ENCODE measurements at places on chromosomes 4 and X.

DNA sequence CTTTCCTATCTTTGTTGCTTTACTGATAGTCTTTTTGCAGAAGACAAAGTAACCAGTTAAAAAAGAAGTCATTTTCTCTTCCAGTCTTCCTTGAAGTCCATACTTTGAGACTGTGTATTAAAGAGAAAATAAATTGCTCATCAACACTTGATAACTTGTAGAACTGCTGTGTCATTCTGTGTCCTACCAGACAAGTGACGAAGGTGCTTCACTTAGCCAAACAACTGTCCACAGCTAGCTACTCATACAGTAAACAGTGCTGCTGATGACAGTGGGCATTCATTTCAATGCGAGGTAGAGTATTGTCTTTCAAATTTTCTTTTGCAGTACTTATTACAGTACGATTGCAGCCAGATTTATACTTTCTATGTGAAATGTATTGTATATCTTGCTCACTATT is 11.5 kb downstream of the COL25A1 start:
- no peak for DNase-seq

DNA sequence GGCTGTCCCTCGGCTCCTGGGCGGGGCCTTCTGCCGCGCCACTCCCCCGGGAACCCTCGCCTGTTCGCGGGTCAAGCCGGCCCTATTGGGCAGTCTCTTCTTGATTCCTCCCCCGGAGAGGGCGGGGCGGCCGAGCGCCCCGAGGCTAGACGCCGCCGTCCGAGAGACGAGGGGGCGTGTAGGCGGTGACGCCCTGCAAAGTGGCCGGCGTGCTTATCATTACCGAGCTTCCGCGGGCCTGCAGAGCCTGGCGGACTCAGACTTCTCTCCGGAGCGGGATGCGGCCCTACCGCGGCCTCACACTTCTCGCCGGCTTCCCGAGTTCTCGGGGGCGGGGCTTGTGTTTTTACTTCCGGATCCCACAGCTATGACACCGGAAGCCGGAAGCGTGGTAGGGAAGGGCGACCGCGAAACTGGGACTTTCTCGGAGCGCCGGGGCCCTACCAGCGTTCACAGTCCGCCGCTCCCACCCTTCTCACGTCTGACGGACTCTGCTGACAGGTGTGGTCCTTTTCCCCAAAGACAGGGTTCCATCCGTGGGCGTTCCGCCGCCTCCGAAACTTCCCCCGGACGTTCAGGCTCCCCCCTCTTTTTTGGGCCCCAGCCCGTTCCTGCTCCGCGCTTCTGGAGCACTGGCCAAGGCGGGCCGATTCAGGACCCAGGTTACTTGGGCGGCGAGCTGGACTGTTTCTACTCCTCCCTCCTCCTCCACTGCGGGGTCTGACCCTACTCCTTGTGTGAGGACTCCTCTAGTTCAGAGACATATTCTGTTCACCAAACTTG is at the start of gene IKBKG:
Gene IKBKG, plus strand, starts transcription at position 376 of the 783 bp plus-strand sequence. CDS start 4,383 bp downstream, outside the sequence.
- DNase-seq = peak; percentile 64

DNA sequence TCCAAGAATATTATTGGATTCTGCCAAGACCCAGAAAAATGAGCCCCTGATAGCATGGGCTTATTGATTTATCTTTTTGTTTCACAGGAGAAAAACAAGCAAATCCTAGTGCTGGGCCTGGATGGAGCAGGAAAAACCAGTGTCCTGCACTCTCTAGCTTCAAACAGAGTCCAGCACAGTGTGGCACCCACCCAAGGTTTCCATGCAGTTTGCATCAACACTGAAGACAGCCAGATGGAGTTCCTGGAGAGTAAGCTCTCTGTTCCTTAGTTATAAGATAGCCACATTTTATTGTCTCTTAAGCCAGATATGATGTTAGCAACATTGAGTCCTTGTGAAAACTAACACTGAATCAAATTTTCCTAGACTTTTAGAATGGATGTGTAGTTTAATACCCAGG is 5.5 kb downstream of the ARL9 start:
- DNase-seq = no peak

DNA sequence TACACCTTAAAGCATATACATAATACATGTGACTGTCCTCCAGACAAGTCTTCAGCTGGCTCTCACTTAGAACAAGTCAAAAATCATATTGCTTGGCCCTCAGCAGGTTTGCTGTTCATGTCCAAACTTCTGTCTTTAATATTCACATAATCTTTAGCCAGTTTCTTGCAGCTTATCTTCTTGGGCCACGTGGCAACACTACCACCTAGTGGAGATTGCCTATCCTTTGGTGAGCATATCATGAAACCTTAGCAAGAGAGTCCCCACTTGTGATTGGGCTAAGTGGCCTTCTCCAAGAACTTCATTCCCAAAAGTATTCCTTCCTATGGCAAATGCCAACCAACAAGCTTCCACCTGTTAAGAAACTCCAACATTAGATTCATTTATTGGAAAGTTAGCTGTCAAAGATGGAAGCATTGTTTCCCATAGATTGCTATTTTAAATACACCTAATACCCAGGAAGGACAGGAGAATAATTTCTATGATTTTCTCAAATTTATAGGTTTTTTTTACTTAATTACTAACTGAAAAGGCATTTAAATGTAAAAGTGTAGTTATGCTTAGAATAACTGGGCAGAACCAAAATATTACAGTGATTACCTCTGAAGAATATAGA is 231.9 kb upstream of the INTU start:
- no peak for DNase-seq

DNA sequence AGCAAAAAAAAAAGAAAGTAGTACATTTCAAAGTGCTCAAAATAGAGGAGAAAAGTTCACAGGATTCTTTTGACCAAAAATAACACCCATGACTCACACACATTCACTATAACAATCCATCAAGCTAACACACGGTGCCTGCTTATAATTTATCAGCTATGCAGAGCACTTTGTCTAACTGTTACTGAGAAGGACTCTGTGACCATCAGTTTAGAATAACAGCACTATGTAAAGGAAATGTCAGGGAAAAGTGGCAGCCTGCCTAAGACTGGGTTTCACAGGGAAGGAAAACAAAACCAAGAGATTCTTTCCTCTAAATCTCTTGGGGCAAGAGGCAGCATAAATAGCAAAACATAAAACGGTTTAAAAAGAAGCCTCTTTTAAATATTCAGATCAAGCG is 54.8 kb downstream of the CCDC149 start:
- no peak for DNase-seq

DNA sequence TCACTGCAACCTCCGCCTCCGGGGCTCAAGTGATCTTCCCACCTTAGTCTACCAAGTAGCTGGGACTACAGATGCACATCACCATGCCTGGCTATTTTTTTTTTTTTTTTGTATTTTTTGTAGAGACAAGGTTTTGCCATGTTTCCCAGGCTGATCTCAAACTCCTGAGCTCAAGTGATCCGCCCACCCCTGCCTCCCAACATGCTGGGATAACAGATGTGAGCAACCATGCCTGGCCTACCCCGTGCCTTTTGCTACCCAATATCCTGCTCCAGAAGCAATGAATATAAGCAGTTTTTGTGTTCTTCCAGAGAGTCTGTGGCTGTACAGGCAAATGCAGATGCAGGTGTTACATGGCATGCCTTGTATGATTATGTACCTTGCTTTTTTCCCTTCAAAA is 50.5 kb downstream of the TBC1D14 start:
- no peak for DNase-seq

DNA sequence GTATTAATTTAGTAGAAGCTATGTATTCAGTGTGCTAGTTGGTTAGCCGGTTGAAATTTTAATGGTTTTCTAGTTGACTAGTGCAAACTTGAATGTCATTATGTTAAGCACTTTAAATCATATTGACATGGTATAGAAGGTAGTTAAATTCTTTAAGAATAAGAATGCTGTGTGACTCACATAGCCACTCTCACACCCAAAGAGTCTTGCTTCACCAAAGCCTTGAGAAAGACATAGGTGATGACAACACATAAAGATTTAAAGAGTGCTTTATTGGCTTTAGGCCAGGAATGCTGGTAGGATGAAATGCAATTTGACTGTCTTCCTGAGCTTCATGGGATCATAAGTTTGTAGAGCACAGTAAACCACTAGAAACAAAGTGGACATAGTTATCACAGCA is 85.3 kb downstream of the DCAF8L2 start:
- DNase-seq = no peak

GRCh38 chr4:7650606-7651385 is 216.1 kb upstream of the PSAPL1 start:
- DNase-seq = no peak

DNA sequence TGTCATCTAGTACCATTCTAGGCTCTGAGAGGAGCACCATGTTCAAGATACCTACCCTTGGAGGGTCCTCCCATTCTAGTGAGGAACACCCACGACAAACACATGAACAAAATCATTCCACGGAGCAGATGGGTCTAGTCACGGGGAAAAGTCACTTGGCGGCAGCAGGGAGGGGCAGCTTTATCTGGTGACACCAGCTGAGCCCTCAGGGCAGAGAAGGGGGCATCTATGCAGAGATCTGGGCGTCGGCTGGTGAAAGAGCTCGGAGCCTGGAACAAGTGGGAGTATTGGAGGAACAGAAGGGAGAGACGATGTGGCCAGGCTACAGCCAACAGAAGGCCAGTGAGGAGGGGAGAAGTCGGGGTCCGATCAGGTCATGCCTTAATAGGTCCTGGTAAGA is 11.9 kb upstream of the PDHA1 start:
- no peak for DNase-seq

GRCh38 chr4:115090483-115091075 is 22.8 kb downstream of the NDST4 start:
- no peak for DNase-seq

GRCh38 chr4:150258569-150258968 is 180.3 kb downstream of the DCLK2 start:
- no peak for DNase-seq

DNA sequence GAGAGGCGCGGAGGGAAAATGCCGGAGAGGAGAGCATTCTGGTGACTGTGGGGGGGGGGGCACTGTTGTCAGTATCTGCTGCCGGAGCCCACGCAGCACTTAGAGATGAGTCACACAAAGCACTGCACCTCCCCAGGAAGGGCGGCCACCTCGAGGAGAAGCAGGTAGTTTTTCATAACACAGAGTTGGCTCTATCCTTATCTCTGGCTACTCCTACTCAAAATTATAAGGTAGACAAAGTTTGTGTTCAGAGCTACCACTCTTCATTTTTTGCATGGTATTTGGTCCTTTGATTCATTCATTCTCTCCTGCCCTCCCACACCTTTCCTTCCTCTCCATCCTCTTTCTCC is 76.2 kb upstream of the SCOC start:
- no peak for DNase-seq

Data from activated CD8-positive, alpha-beta memory T cell treated with anti-CD3 and anti-CD28 coated beads for 1 hour (primary cell).